GM04503 (cell line): ENCODE measurements at places on chromosomes 7 and 10.

- no peak for DNase-seq
Observed at GRCh38 chr10:129470103-129470851, 3.2 kb downstream of the MGMT start.

- no peak for DNase-seq
Observed at GRCh38 chr10:62512732-62513475, 138.7 kb downstream of the ZNF365 start.

DNA sequence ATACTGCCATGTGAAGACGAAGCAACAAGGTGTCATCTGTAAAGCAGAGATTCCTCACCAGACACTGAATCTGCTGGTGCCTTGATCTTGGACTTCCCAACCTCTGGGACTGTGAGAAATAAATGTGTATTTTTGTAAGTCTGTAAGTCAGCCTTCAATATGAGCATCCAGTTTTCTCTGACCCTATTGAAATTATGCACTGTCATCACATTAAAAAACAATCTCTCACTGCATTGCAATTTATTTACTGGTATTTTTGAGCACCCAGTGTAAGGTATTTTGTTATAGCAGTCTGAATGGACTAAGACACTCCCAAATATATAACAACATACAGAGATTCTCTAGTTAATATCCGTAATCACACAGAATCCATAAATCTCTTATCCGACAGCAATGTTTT is 77.5 kb upstream of the CDK6 start:
- DNase-seq: no peak

- no peak for DNase-seq
Observed at GRCh38 chr7:39526666-39527065, 39.5 kb upstream of the YAE1 start.

- DNase-seq: peak; percentile 94
Observed at GRCh38 chr10:32149252-32149955, 93.2 kb upstream of the KIF5B start.

DNA sequence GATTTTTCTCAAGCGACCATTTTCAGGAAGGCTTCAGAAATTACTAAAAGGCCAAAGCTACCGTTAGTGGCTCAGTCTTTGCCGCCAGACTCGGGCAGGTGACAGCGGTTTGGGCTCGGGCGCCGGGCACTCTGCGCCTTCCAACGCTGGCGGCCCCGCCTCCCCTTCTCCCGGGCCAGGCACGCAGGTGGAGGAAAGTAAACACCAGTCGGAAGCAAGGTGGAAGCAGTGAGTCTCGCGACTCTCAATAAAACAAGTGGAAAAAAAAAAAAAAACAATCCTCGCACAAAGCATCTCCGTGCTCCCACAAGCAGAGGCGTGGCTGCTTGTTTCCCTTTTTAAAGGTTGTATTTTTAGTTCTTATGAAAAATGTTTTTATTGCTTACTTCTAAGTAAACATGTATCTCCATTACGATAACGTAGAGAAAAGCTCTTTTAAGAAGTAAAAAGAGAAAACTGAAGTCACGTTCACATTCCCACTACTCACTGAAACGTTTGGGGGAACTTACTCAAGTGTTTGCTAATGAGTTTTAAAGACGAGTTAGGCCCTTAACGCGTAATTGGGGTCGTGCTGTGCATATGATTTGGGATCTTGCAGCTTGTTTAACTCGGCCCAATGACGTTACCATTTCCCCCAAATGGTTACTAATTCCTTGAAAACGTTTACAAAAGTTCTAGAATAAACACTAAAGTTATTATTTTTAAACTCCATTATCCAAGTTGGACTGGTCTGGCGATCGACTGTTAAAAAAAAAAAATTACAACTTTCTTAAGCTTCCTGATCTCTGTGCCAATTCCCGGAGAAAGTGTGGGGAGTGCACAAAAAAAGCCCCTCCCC is 864 bp downstream of the CDCA7L start:
- DNase-seq: peak; percentile 8

GRCh38 chr10:103758294-103758681 is 97.1 kb downstream of the SH3PXD2A start:
- no peak for DNase-seq

DNA sequence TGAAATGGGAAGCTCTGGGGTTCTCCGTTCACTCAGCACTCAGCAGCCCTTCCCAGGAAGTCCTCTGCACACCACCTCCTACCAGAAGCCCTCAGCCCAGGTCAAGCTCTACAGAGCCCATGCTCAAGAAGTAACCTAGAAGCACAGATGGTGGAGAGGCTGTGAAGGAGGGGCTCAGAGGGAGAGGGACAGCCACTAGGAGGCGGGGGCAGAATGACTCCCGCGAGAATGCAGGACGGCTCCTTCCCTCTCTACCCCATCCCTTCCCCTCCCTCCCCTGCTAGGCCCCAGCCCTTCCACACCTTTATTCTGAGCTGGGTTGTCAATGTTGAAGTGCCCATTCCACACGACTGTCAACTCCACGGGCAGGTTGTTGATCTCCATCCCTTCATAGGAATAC is 373.2 kb downstream of the PLXNA4 start:
- no peak for DNase-seq

- DNase-seq: no peak
Observed at GRCh38 chr7:19519443-19520021, 189.3 kb downstream of the POLR1F start.

DNA sequence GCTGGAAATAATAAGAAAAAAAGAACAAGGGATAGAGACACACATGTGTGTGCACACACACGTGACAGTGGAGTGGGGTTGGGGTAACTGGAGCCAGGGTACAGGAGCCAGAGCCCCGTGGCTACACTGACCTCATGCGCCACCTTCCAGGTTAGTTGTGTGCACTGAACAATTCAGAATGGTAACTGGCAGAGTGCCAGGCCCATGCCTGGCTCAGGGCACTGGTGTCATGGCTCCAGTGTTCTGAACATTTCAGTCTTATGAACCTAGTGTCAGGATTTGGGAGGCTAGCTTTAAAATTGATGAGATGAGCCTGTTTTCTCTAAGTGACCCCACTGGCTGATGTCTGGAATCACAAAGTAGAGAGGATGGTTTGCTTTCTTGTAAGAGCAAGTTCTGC is 269.6 kb downstream of the SORCS3 start:
- DNase-seq: no peak

- no peak for DNase-seq
Observed at GRCh38 chr10:102549549-102549948, 45.8 kb downstream of the SUFU start.

GRCh38 chr7:75866489-75867389 is 12.1 kb upstream of the RHBDD2 start:
- no peak for DNase-seq

- no peak for DNase-seq
Observed at GRCh38 chr10:88565072-88565471, 18.0 kb downstream of the RNLS start.

- no peak for DNase-seq
Observed at GRCh38 chr7:516216-516605, 3.4 kb downstream of the PDGFA start.

DNA sequence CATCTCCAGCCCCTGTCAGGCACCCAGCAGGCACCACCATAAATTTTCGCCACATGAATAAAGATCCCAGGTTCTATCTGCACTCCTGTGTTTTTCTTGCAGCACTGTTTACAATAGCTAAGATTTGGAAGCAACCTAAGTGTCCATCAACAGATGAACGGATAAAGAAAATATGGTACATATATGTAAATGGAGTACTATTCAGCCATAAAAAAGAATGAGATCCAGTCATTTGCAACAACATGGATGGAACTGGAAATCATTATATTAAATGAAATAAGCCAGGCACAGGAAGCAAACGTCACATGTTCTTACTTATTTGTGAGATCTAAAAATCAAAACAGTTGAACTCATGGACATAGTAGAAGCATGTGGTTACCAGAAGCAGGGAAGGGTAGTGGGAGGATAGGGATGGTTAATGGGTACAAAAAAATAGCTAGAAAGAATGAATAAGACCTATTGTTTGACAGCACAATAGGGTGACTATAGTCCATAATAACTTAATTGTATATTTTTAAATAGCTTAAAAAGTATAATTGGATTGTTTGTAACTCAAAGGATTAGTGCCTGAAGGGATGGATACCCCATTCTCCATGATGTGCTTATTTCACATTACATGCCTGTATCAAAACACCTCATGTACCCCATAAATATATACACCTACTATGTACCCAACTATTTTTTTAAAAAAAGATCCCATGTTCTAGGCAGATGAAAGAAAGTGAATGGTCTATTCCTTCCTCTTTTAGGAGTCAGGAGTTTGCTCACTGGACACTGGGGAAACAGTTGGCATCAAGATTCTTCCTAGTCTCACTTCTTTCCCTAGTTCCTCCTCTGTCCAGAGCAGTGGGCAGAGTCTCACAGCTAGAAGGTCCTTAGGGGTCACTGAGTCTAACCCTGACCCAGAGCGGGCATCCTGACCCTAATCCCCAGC is 1.0 kb upstream of the NPFFR1 start:
- DNase-seq: no peak

GRCh38 chr7:101869026-101869900 is 51.8 kb downstream of the CUX1 start:
- DNase-seq: no peak

DNA sequence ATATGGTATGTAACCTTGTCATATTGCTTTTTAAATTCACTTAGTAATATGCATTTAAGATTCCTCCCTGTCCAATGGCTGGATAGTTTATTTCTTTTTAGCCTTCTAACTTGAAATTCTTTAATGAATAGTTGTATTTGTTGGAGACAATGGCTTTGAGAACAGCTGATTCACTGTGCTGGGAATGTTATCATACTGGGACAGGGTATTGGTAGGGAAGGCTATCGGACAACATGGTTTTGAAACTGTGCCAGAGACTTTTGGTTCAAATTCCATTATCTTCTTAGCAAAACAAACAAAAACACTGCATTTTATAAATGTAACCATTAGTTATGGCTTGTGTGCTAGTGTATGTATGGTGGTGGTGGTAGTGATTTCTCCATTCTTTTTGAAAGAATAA is 517.1 kb upstream of the ANKRD30A start:
- DNase-seq: peak; percentile 39

- no peak for DNase-seq
Observed at GRCh38 chr7:50849991-50850390, 67.3 kb upstream of the GRB10 start.

GRCh38 chr10:62796896-62797295 is 7.6 kb upstream of the ADO start:
- DNase-seq: no peak

GRCh38 chr7:153433223-153433622 is 619.0 kb upstream of the DPP6 start:
- DNase-seq: no peak

GRCh38 chr7:158902427-158902826 is 46.1 kb downstream of the DYNC2I1 start:
- DNase-seq: no peak

GRCh38 chr10:6278519-6279120 is 75.9 kb downstream of the PFKFB3 start:
- DNase-seq: no peak

- no peak for DNase-seq
Observed at GRCh38 chr10:120039046-120039445, 146.5 kb downstream of the SEC23IP start.

- no peak for DNase-seq
Observed at GRCh38 chr10:60907236-60907635, 36.7 kb downstream of the RHOBTB1 start.

DNA sequence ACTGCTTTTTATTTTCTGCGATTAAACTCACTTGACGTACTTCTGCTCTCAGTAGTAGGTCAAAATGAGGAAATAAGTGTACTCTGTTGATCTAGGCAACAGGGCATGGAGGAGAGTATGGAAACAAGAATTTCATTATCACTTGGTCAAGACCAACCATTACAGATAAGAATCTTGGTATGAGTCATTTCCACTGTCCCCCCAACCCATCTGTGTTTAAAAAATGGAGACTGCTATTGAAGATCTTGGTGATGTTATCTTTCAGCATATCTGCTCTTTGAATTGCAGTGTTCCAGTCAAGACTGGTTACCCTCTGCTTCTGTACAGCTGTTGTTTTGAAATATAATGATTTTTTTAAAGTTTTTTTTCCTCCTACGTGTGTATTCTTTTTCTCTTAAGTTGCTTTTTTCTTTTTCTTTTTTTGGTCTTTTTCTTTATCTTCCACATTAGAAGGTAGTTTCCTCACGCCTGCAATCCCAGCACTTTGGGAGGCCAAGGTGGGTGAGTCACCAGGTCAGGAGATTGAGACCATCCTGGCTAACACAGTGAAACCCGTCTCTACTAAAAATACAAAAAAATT is 11.7 kb downstream of the STAM start:
- no peak for DNase-seq

- no peak for DNase-seq
Observed at GRCh38 chr10:34437906-34438305, 377.2 kb downstream of the PARD3 start.

DNA sequence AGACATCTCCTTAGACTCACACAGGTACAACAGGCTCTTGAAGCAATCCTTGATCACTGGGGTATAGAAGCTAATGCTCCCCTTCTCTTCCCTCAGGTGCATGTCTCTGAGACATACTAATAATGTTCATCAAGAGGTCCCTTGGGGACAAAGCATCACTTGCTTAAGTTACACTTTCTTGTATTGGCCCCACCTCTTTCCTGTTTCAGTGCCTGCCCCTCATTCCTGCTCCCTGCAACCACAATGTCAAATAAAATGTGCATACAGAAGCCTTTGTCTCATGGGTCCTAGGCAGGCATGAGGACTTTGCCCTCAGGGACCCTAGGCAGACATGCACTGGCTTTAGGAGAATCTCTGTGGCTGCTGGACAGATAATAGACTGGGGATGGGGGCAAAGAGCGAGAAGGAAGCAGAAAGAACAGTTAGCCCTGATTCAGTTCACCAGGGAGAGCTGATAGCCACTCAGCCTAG is 175.0 kb upstream of the NPY start:
- no peak for DNase-seq

GRCh38 chr7:52961084-52961483 is 74.3 kb upstream of the POM121L12 start:
- no peak for DNase-seq
